ENCODE measurements at places on chromosomes 16 and 17. TPM values are rescaled to one million over a fixed set of nuclear protein-coding genes. Genes with fewer than 3 reads are reported as not detected.

Gene EFCAB13
- total RNA-seq = 7.2 TPM

Gene AATF
- 57.8 TPM for total RNA-seq

Gene ZG16
- total RNA-seq = 214 TPM

DNA sequence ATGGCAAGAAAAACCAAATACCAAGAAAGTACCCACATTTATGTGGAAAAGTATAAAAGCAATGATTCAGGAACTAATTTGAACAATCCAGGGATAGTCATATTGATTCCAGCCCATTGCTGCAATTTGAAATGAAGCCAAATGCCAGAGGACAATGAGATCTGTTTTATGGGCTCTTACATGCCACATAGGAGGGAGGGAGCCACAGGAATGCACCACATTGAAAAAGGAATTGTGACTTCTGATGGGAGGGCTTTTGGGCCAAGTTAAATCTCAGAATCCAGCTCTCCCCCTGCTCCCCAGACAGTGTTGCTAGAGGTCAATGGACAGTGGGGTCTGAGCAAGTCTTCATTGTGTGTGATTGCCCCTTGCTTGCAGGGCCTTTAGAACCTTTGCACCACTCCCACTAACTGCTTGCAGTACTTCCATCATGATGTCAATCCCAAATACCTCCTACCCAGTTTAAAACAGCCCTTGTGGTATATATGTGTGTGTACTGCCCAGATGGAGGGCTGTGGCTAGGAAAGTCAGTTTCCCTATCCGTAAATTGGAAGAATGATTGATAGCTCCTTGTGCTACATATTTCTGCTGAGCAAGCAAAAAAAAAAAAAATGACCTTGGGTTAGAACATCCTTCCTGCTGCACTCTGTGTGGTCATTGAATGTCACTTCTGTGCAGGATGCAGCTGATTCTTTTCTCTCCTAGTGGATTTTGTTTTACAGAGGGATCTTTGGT, 406.8 kb downstream of the UTP18 start:
- DNase-seq = no peak
- no peak overlapping the region for H3K4me3 ChIP-seq
- no peak overlapping the region for H3K27ac ChIP-seq

DNA sequence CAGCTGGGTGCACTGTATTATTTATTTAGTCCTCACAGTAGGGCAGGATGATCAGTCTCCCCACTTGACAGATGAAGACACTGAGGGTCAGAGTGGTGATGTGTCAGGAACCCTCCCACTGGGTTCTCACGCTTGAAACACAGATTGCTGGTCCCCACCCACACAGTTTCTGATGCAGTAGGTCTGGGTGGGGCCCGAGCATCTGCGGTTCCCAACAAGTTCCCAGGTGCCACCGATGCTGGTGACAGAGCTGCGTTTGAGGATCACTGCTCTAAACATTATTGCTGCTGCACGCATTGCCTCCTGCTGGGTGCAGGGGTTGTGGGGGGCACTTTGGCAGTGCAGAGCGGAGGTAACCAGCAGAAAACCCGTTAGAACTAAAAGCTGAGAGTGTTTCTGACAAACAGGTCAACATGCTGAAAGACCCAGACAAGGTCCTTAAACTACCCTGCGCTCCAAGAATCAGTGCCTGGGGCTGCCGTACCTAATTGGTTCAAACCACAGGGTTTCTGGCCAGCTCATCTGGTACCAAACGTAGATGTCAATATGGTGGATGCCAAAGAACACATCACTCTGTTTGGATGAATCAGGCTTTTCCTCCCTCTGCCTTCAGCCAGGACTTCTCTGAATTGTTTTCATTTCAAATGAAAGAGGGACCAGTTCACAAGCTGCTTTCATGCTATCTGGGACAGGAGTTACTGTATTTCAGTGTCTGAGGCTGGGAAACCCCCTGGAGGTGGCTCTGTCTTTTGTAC, 76.0 kb downstream of the ABCC1 start:
- H3K4me3 ChIP-seq = no peak overlapping the region
- H3K4me1 ChIP-seq = no peaks in the 10 kb centered on the region
- no peaks in the 10 kb centered on the region for H3K27me3 ChIP-seq
- no peaks in the 10 kb centered on the region for H3K36me3 ChIP-seq

DNA sequence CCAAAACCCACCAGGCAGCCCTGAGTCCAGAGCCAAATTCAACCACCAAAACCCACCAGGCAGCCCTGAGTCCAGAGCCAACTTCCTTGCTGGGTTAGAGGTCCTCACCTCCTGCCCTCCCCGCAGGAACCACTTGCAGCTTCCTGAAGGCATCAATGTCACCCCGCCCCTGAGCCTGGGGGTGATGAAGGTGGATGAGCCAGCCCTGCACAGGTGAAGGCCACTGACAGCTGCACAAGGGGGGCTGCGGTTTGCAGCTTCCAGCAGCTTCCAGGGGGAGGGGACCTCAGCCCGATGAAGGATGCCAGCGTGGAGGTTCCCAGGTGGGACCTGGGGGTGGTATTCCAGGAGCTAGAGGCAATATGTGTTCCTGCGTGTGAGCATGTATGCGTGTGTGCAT, 7.6 kb upstream of the CSNK1D start:
- H3K4me1 ChIP-seq = no peaks in the 10 kb centered on the region
- H3K27ac ChIP-seq = no peak overlapping the region
- no peak for DNase-seq
- no peaks in the 10 kb centered on the region for H3K36me3 ChIP-seq

Measured in Peyer's patch (tissue), 4 donors.